Suppressor macrophage treated with lipopolysaccharide for 1 hour (primary cell): ENCODE measurements at places on chromosomes 16 and 17.
A peak's percentile ranks its signal among the peaks of the same experiment; 100 is the strongest.

DNA sequence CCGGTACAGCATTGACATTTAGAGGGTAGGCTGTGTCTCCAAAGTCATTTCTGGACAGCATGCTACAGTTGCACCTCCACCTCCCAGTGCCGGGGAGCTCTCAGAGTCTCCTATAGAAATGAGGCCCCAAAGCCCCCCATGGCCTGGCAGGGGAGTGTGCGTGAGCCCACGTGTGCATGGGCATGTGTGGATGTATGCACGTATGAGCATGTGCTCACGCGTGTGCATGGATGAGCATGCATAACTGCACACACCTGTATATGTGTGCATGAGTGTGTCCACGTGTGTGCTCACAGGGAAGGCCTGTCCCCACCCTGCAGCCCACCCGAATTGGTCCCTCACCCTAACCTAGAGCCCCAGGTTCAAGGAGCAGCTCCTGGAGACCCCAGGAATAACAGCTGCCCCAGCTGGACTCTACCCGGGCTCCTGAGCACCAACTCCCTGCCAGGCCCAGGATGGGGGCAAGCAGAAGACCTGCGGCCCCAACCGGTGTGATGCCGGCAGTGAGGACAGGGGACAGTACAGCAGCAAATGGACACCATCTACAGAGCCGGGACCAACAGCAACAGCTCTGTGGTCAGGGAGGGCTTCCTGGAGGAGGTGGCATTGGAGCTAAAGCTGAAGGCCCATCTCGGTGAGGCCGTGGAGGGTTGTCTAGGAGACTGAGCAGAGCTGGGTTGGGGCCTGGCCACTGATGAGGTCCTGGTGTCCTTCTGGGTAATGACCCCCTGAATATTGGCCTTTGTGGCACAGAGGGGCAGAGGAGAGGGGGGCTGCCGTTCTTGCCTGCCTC is 35.1 kb downstream of the ZNF469 start:
- DNase-seq, result no peak

DNA sequence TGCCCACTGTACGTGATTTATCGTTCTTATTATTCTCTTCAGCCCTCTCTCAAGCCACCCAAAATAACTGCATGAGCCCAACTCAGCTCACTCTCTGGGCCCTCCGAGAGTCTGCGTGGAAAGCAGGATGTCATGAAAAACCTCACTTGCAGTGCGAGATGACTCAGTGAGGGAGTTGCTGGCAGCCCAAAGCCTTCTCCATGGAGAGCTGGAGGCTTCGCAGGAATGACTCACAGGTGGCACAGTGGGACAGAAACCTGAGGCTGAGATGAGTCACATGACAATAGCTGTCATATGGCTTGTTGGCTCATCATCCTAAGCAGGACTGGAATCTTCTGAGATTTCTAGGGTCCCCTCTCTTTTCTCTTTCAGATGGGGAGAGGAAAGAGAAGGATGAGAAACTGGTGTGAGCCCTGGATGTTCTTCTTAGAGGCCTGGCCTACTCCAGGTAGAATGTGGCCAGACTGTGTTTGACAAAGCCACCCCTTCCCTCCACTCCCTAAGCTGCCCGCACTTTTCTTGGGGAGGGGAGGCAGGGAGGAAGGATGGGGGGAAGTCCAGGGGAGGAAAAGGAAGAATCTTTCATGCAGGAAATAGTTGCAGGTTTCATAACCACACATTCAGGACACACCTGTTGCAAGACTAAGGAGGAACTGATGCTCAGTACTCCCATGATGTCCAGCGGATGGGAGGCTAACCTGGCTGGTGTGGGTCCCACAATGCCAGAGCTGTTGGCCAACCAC is 160.6 kb upstream of the RPL38 start:
- DNase-seq, result peak; percentile 69

GRCh38 chr16:23355106-23355670 is 53.1 kb downstream of the SCNN1B start:
- DNase-seq, result no peak

GRCh38 chr16:3822366-3823045 is 58.0 kb downstream of the CREBBP start:
- peak; percentile 85 for DNase-seq

GRCh38 chr17:2213291-2213960 is 90.2 kb downstream of the SMG6 start:
- DNase-seq, result no peak

- DNase-seq, result no peak
Observed at GRCh38 chr17:72305472-72305871, 184.7 kb downstream of the SOX9 start.

DNA sequence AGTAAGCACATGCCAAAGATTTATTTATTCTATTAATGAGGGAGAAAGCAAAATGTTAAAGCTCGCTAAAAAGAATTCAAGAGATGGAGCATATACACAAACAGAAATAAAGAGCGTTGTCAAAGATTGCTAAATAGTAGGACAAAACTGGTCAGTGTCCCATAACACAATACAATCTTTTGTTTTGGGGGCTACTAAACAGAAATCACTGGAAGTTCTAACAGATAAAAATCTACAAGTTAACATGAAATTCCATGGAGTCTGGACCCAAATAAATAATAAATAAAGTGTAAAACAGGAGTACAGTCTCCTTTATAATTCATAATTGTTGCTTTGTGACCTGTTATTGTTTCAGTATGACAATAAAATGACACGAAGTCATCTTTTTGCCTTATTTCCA is 115.2 kb upstream of the CNTNAP4 start:
- no peak for DNase-seq

DNA sequence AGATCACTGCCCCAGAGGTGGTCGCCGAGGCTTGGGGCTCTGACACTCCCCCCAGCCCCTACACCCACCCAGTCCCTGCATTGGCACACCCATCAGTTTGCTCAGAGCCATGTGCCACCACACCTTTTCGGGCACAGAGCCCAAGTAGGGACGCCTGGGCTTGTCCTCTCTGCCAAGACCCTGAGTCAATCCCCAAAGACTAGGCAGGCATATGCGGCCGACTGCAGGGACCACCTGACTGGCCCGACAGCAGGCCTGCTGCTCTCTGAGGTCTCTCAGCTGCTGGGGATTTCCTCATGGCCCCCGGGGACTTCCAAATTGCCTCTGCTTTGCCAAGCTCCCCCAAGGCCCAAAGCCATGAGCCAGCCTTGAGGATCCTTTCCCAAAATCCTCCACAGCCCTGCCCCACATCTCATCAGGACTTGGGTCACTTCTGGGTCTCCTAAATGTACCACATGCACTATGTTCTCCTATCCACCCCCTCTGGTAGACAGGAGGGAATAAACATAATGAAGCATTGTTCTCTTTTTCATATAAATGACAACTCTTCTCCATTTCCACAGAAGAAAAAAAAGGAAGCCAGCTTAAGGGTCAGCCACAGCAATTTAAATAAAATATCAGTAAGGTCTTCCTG is 30.6 kb downstream of the MYO18A start:
- peak; percentile 77 for DNase-seq

- DNase-seq, result no peak
Observed at GRCh38 chr16:64392456-64392855, 729.4 kb downstream of the CDH11 start.

DNA sequence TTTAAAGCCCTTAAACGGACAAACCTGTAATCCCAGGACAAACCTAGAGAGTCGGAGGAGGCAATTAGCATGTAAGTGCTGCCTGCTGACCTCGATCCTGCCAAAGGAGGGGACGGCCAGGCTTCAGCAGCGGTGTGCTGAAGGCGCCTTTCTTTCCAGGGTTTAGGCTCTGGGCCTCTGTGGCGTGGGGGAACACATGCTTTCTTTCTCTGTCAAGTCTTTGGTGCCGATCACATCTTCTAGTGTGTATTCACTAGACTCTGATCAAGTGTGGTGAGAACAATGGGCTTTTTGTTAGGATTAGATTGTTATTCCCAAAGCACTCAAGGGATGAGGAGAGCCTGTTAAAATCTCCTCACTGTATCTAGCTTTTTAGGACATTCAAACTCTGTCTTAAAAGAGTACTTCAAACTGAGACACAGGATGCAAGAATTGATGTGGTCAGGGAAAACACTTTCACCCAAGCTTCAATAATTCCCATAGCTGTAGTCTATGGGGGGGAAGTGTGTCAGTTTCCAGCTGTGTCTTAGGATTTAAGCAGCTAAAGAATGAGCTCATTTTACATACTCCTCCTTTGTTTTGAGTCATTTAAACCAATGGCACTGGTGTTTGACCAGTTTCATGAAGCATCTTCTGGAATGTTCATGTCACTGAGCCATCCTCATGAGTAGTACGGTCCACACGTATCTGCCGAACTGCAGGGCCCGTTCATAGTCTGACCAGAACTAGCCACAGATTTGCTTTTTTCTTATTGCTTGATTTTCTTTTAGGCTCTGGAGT is 51.2 kb downstream of the RPA1 start:
- DNase-seq, result no peak
